Tongue (tissue), 3 donors: ENCODE measurements at places on chromosomes 1 and 21. TPM values are rescaled to one million over a fixed set of nuclear protein-coding genes. Genes with fewer than 3 reads are reported as not detected.

C1orf87 gene
- total RNA-seq: 0.51 TPM

FAM72A gene
- 1.1 TPM for total RNA-seq

NOTCH2 gene
- total RNA-seq: 133 TPM

TSEN15 gene
- total RNA-seq: 34.4 TPM

AIRE gene
- total RNA-seq: 0.10 TPM

CHIT1 gene
- not detected for total RNA-seq

CHRNB2 gene
- total RNA-seq: 0.72 TPM

ZNF695 gene
- 3.5 TPM for total RNA-seq

BNIPL gene
- total RNA-seq: 43.3 TPM

RNF19B gene
- 9.9 TPM for total RNA-seq

TEDDM1 gene
- total RNA-seq: not detected

PADI2 gene
- 291 TPM for total RNA-seq

SYT14 gene
- total RNA-seq: 1.0 TPM

GRHL3 gene
- total RNA-seq: 26.8 TPM

GNG4 gene
- total RNA-seq: 0.51 TPM

THEMIS2 gene
- 8.0 TPM for total RNA-seq

SLFNL1 gene
- total RNA-seq: 1.1 TPM

SLC30A10 gene
- total RNA-seq: 2.2 TPM

TBX19 gene
- total RNA-seq: 1.2 TPM

OR2T3 gene
- not detected for total RNA-seq

HEYL gene
- total RNA-seq: 12.4 TPM

CGN gene
- 4.3 TPM for total RNA-seq

TMEM82 gene
- total RNA-seq: not detected

LY9 gene
- total RNA-seq: 0.62 TPM

PRAMEF20 gene
- total RNA-seq: not detected

S100A5 gene
- not detected for total RNA-seq

ALPL gene
- total RNA-seq: 3.8 TPM

EPHX1 gene
- total RNA-seq: 26.5 TPM

MARK1 gene
- 9.3 TPM for total RNA-seq

AK5 gene
- total RNA-seq: 4.8 TPM

CASQ2 gene
- total RNA-seq: 765 TPM

CD1E gene
- total RNA-seq: not detected

AVPR1B gene
- not detected for total RNA-seq

FMO3 gene
- not detected for total RNA-seq

RIPPLY3 gene
- total RNA-seq: 0.72 TPM

TFF1 gene
- not detected for total RNA-seq

MINDY1 gene
- total RNA-seq: 15.4 TPM
